ENCODE measurements at places on chromosomes 1 and 21.

DNA sequence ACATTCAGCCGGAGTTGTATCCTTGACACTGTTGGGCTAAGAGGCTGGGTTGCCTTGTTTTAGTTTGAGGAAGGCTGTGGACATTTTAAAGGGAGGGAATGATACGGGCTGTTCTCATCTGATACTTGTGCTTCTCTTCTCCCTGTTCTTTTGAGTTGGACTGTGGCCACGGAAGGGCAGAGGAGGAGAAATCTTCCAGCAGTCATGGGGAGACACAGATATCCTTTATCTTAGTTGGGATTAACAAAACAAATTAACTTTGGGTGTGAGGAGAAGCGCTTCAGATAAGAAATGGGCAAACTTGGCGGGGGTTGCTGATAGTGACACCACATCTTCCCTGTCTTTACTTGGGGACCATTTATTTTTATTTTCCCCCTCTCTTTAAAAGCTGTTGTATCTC lies 138.8 kb downstream of the ROR1 start:
- peak; percentile 48 for DNase-seq

DNA sequence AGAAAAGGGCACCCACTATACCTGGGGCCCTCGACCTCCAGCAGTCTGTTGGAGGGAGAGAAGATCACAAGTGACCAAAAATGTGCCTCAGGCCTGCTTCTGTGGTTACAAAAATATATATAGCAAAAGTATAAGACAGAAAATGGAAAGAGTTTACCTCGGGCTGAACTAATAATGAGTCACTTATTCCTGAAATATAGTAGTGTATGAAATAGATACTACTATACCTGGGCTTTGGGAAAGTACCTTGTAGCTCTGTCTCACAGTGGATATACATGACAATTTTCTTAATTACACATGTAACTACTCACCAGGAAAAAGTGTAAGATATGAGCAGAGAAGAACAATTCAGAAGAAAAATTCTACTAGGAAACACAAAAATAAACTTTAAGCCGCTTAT lies 7.3 kb upstream of the APCS start:
- DNase-seq, result no peak

DNA sequence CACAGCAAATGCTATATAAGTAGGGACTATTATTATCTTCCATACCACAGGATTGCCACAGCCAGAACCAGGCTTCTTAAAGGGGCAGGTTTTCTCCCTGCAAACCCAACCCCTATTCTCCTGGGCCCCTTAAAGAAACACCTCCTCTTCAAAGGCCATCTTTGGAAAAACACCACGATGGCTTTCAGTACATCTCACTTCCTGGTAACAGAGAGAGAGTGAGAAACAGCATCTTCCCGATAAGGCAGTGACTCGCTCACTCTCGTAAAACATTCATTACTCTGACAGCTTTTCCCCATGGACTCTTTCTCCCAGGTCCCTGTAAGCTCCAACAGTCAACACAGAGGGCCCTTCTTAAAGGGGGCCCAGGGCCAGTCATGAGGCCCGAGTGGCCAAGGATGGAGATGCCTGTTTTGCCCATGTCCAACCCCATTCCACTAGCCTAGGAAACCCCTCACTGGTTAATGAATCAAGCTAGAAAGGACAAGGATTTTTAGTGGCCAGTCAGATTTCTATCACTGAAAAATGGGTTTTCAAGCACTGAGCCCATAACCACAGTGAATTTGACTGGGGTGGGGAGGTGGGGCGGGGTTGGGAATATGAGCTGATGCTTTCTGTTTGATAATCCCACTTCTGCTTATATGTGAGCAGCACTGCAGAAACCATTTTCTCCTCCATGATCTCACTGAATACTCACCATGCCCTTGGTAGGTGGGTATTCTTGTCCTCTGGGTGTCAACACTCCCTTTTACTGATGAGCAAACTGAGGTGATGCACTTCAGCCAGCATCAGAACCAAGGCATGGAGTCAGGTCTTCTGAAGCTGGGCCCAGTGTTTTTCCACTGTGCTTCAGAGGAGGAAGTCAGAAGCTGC lies 3.6 kb upstream of the NAV1 start:
- DNase-seq, result no peak

DNA sequence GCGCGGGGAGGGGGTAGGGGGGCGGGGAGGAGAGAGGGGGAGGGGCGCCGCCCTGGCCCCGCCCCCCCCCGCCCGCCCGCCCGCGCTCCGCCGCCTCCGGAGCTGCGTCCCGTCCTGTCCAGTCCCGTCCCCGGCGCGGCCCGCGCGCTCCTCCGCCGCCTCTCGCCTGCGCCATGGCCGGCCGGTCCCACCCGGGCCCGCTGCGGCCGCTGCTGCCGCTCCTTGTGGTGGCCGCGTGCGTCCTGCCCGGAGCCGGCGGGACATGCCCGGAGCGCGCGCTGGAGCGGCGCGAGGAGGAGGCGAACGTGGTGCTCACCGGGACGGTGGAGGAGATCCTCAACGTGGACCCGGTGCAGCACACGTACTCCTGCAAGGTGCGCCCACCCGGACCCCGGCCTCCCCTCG lies at the start of gene AGRN:
TSS of gene AGRN (plus strand) at position 121 of the 405 bp plus-strand sequence. CDS start at position 174, 53 bp downstream.
- DNase-seq, result peak; percentile 23

DNA sequence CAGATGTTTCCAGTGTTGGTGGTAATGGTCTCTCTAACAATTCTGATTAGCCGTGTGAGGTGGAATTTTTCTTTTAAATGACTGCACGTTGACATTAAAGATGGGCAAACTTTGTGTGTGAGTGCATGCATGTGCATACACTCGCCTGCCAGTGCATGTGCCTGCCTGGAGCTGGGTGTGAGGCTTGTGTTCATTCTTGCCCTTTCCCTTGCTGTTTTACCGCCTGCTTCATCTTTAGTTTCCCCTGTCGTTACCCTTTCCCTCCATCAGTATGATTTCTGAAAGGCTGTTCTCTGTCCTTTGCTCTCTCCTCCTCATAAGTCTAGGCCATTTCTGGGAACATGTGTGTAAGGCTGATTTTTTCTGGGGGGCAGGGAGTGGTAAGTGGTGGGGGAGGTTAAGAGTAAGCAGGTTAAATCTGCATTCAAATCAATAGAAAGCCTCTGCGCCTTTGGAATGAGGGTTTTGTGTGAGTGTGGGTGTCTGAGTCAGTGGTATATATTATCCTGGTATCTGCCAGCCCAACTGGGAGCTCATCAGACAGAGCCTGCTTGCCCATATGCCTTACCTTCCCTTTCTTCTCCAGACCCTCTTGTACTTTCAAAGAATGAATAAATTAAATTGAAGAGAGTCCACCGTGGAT lies 112.5 kb downstream of the PBX1 start:
- DNase-seq, result no peak

DNA sequence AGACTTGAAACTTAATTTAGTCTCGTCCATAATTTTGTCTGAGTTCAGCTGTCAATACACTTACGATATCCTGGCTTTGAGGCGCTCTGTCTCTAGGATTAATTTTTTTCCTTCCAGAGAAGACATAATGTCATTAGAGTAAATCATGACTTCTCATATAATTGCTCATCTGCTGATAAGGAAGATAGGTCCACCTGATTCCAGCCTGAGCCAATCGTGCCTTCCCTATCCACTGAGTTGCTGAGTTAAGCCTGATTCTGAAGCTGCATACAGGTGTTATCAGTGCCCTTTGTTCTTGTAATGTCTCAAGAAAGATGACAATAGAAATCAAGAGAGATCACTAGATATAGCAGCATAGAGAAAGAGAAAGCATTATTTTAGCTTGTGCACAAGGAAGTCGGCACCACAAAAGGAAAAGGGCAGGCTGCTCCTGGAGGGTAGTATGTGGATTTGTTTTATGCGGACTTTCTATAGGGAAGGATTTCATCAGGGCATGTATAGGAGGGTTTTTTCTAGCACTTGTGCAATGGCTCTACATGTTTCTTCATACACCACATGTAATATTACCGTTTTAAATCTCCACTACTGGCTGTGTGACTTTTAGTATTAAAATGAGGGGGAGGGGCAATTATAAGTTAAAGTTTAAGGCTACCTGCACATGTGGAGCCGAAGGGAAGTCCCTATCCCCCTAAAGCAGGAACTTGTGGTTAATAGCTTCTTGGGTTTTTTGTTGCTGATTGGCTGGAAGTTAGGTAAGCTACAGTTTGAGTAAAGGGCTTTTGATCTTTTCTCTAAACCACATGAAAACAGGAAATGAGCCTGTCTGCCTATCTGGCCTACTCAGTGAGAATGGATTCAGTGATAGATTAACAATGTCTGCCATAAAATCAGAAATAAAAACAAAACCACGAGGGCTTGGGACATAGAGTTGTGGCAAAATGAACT lies 133.4 kb downstream of the PLPPR5 start:
- DNase-seq, result peak; percentile 36

DNA sequence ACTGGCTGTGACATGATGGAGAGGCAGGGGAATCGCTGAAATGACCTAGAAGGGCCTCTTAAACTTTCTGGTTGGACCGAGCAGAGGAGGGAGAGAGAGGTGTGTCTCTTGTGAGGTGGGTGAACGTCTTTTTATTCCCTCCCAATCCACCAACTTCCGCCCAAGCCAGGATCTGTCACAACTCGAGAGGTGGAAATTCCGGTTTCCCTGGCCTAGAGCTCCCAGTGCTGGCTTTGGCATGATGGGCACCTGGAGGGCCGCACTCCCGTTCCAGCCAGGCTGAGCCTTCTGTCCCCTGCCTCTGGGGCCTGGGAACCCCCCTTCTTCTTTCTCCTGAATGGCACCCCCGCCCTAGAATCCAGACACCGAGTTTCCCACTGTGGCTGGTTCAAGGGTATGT lies at the start of gene SEMA4A:
TSS of gene SEMA4A (plus strand) at position 224 of the 400 bp plus-strand sequence. CDS start 994 bp downstream, outside the sequence.
- no peak for DNase-seq

GRCh38 chr1:20873311-20873710 lies 86.2 kb upstream of the HP1BP3 start:
- DNase-seq, result no peak

DNA sequence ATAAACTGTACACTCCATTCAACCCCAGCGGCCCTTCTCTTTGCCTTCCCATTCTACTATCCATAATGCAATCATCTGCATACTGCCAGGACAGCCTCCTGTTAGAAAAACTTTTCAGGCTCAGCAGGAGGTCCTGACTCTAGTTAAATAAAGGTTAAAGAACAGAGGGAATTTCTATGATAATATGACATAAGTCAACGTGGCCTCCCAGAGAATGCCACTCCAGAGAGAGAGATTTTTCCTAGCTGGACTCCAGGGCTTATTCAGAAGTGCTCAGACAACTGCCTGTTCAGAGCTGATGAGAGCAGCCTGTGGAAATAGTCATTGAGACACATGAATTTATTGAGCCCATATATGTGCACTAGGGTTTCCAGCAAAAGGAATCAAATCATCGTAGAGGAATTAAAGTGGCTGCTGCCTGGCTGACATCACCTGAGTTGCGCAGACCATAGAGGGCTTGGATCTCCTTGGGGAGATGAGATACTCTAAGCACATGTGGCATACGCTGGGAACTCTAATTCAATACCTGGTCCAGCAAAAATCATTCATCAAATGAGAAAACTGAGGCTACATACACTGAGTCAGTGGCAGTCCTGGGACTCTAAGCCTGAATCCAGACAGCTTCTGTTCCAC lies 736.2 kb downstream of the PTPRU start:
- DNase-seq, result no peak

- DNase-seq, result no peak
These were observed 9.5 kb downstream of the SLC6A9 start for GRCh38 chr1:44021581-44022321.

DNA sequence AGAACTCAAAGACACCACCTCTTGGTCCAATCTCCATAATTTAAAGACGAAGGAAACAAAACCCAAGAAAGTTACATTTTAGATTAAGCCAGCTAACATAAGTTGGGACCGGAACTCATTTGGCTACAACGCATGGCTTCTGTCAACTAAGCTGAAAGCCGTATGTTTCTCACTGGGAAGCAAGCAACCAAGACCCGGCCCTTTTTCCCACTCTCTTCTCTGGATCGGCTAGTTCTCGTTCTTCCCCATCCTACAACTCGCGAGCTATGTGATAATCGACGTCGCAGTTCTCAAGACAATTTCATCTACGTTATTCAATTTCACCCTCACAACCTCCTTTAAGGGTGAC lies 601 bp downstream of the CCT8 start:
- peak; percentile 45 for DNase-seq

DNA sequence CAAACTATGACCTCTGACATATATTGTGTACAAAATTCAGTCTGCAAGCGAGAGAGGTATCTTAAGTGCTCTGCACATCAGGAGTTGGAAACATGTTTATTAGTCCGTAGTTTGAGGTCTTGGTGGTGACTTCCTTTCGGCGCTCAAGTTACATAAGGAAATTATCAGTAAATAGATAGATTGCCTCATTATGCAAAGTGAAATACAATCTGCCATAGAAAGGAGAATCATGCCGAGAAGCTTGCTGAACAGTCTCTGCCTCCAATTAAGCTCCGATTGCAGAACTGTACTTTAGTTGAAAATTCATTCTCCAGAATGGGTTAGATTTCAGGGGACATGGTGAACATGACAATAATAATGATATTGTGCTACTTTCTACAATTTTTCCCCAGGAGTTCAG lies 271.8 kb downstream of the BRINP2 start:
- DNase-seq, result no peak
